ENCODE measurements at places on chromosomes 16 and 17.

GRCh38 chr17:65185668-65186382 lies 48.7 kb downstream of the RGS9 start:
- no peak for DNase-seq

DNA sequence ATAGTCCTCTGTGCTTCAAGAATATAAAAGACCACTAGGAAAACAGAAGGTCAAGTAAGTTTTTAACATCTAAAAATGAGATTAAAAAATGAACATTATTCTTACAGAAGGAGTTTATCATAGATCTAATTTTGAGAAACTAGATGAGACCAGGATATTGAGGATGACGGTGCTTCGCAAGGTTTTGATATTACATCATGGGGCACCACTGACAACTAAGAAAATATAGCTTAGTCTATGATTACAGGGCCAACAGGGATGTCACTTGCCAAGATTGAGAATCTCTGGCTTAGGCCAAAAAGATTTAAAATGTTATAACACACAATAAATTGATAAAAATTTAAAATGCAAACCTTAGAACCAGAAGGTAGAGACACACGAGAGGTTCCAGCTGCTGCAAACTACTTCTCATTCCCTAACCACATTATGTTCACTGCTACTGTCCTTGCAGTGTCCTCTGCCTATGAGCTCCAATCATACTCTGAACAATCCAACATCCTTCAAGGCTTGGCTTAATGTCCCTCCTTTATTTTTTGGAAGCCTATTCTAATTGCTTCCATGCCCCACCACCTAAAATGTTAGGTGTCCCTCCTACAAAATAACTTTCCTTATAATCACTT lies 33.2 kb downstream of the USP32 start:
- DNase-seq = no peak

DNA sequence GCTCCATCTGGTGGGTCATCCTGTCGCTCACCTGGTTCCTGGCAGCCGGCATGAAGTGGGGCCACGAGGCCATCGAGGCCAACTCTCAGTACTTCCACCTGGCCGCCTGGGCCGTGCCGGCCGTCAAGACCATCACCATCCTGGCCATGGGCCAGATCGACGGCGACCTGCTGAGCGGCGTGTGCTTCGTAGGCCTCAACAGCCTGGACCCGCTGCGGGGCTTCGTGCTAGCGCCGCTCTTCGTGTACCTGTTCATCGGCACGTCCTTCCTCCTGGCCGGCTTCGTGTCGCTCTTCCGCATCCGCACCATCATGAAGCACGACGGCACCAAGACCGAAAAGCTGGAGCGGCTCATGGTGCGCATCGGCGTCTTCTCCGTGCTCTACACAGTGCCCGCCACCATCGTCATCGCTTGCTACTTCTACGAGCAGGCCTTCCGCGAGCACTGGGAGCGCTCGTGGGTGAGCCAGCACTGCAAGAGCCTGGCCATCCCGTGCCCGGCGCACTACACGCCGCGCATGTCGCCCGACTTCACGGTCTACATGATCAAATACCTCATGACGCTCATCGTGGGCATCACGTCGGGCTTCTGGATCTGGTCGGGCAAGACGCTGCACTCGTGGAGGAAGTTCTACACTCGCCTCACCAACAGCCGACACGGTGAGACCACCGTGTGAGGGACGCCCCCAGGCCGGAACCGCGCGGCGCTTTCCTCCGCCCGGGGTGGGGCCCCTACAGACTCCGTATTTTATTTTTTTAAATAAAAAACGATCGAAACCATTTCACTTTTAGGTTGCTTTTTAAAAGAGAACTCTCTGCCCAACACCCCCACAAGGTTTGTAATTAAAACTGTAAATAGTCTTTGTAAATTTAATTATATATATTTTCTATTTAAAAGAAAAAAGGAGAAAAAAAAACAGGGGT lies 1.7 kb downstream of the FZD2 start:
- no peak for DNase-seq

DNA sequence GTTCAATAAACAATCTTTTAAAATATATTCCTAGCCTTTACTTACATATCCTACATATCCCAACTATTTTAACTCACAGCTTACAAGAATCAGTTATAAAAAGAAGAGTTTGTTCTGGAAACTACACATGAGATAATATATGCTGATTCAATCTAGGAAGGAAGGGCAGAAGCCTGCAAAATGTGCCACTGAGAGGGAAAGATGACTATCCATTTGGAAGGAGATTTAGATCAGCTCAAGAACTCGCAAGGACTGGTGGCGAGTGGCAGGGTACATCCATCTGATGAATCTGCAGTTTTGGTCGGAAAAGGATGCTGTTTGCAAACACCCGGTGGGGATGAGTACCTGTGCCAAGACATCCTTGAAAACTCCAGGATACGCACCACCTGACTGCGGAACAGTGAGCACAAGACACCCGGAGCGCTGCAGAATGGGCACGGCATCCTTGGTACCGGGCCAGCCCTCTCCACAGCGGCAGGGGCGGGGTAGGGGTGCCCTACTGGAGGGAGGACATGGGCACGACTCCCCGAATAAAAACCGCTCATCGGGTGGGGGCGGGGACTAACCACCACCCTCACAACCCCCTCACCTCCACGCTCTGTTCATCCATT lies 723 bp downstream of the TRIM37 start:
- DNase-seq = no peak

DNA sequence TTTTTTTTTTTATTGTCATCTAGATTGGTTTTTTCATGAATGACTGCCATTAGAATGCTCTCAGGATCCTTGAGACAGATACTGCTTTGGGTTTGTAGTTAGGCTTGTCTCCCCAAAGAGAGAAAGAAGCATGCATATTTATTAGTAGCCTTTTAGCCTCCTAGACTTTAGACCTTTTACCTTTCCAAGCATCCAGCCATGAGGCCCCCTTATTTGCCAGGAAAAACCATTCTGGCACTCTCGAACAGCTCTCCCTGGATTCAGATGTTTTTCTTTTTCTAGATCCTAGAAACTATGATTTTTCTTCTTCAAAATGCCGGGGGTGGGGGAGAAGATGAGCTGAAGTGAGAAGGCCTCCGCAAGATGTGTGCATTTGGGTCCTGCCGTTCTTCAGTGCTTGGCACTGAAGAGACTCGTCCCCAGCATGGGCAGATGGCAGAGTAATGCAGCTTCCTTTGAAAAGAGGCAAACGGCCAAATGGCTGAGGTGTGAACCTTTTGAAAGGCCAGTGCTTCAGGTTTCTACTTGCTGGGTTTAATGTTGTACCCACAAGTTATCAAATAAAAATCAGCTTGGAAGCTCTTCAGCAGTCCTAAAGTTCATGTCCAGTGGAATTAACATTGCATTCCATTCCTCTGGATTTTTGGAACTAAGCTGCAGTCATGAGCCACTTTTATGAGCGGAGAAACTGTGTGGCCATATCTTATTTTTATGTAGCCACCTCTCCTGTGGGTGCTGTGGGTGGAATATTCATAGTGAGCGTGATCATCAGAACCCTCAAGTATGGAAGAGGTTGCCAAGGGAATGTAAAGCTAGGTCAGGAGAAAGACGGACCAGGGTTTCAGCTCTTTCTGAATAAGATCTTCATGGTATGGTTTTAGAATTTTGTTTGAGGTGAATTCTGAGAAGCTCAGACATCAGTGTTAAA lies 7.2 kb downstream of the SOCS7 start:
- no peak for DNase-seq

GRCh38 chr17:50088952-50089825 lies 6.0 kb upstream of the PDK2 start:
- no peak for DNase-seq

GRCh38 chr16:11405331-11406176 lies 60.3 kb downstream of the RMI2 start:
- DNase-seq = no peak

GRCh38 chr17:57166803-57167202 lies 81.8 kb downstream of the AKAP1 start:
- DNase-seq = no peak

GRCh38 chr17:39527220-39527813 lies 66.0 kb downstream of the CDK12 start:
- no peak for DNase-seq

DNA sequence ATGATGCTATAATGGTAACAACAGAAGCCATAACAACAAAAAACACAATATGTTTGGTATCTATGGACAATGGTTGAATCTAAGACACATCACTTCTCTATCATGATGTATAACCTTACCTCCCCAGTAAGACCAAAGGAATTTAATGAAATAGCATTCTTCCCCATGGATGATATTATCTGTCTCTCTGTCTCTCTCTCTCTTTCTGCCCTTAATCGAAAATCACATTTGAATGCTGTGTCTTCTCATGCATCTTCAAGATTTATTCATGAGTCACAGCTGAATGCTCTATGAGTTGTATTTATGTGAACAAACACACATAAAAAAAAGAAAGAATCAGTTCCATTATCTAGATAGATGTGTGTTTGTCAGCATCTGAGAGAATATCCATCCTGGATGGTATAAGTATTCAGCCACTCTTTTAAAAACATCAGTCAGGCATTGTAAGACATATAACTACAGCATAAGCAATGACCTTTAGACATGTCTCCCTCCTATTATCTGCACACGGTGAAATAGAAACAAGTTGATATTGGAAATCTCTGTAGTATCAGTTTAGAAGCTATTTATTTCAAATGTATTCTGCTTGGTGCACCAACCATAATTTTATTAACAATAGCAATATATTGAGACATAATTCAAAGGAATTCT lies 433.3 kb downstream of the TOX3 start:
- DNase-seq = no peak

GRCh38 chr16:19717314-19717713 lies 713 bp downstream of the KNOP1 start:
- no peak for DNase-seq
